ENCODE measurements at places on chromosomes 2 and 18.

GRCh38 chr2:232434091-232434490, 21.9 kb upstream of the ALPI start:
- DNase-seq, result no peak

- no peak for DNase-seq
Measured at GRCh38 chr2:233234264-233234663, 17.2 kb upstream of the ATG16L1 start.

GRCh38 chr2:23649819-23650218, 264.8 kb downstream of the KLHL29 start:
- no peak for DNase-seq

GRCh38 chr2:205835251-205835791, 153.0 kb downstream of the NRP2 start:
- no peak for DNase-seq

DNA sequence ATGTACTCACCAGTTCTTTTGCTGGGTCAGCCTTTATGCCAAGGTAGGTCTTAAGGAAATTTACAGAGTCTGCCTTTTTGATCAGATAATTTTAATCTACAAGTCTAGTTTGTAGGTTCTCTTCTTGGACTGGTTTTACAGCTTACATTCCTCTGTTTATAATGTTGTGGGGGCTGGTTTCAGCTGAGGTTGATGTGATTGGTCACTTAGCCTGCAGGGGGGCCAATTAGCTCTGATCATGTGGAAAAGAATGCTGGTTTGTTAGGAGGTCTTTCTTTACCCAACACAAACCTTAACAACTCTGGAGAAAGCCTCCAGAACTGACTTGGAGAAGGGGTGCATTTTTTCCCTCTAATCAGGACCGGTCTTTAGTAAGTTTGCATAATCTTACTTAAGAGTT, at the start of gene KCNJ13:
Gene KCNJ13 (minus strand): TSS at position 131 of the 400 bp plus-strand sequence. CDS start 5,203 bp downstream, outside the sequence.
- no peak for DNase-seq

DNA sequence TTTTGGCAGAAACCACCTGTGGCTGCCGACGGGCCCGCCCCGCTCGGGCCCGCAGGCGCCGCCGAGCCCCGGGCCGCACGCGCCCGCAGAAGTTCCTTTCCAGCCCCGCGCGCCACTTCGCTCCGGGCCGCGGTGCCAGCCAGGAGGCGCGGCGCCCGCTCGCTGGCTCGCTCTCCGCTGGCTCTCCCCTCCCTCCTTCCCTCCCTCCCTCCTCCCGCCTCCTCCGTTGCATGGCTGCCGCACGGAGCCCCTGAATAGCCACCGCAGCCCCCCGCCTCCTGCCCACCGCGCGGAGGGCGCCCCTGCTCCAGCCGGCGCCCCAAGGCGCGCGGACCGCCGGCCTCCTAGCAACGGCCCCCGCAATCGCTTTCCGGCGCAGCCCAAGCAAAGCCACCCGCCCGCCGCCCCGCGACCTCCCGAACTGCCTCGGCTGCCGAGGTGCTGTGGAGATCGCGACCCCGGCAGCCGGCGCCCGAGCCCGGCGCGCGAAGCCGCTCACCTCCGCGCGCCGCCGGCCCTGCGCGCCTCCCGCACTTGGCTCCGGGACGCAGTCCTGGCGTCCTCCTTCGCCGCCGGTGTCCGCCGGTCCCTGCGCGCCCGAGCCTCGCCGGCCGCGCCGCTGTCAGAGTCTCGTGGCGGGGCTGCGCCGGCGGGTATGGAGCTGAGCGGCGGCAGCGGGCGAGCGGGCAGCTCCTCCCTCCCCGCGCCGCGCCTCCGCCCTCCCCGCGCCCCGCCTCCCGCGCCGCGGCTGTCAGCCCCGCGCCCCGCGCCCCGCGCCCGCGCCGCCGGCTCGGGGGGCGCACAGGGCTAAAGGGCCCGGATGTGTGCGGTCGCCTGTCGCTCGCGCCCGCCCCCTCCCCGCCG, at the start of gene ZBTB7C:
Gene ZBTB7C (minus strand): TSS at position 657 of the 864 bp plus-strand sequence.
- no peak for DNase-seq

DNA sequence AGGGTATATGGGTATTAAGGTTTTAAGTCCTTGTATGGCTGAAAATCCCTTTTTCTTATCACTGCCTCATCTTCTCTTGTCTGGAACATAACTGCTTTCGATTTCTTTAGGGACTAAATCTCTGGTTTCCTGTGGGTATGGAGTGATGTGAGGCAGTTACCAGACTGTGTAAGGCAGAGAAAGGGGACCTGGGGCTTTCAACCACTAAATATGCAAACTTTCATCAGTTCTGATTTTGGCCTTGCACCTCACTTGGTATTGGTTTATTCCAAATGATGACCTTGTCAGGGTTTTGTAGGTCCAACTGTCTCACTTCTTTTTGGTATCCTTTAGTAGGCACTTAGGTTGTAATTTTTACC, 9.3 kb downstream of the MAP4K4 start:
- DNase-seq, result no peak

DNA sequence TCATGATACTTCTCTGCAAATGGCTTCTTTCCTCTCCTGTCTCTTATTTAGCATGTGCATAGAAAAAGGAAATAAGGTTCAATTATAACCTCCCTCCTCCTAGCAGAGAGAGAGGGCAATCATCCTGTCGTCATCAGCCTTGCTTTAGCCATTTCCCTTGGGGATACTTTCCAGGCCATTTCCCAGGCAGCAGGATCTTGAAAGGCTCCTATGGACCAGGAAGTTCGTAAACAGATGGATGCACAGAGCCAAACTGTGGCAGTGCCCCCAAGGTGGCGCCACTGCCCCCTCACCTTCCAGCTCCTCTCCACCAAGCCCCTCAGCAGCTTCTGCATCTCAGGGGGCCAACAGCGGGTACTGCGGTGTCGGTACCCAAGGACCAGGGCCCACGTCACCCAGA, 157.4 kb downstream of the DTNA start:
- no peak for DNase-seq

- no peak for DNase-seq
Measured at GRCh38 chr2:96977631-96978195, 8.7 kb downstream of the FAM178B start.

- DNase-seq, result no peak
Measured at GRCh38 chr2:71711133-71711855, 257.9 kb downstream of the DYSF start.

DNA sequence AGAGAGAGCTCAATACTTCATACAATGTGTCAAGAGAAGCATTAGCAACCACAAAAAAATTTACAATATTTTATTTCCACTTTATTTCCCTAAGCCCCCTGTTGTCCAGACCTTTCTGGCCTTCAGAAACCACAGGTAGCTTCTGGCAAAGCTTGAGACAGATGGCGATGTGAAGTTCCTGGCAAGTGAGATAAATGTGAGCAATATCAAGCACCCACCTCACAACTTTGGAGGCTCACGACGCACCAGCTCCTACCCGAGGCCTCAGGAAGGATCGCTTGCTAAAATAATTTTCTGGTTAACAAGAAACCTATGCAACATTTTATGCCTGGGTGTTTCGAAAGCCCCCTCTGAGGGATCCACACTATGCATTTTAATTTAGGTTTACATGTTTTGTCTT, 158.1 kb upstream of the CHAC2 start:
- no peak for DNase-seq

- DNase-seq, result no peak
Measured at GRCh38 chr2:240711296-240711695, 19.6 kb downstream of the AQP12A start.

GRCh38 chr2:101759162-101759561, 61.7 kb downstream of the MAP4K4 start:
- DNase-seq, result no peak

- DNase-seq, result no peak
Measured at GRCh38 chr2:180416627-180417026, 409.5 kb upstream of the CWC22 start.

- peak; percentile 35 for DNase-seq
Measured at GRCh38 chr2:393711-394696, 106.1 kb upstream of the ALKAL2 start.

GRCh38 chr2:203710226-203710625, 3.8 kb downstream of the CD28 start:
- DNase-seq, result no peak

DNA sequence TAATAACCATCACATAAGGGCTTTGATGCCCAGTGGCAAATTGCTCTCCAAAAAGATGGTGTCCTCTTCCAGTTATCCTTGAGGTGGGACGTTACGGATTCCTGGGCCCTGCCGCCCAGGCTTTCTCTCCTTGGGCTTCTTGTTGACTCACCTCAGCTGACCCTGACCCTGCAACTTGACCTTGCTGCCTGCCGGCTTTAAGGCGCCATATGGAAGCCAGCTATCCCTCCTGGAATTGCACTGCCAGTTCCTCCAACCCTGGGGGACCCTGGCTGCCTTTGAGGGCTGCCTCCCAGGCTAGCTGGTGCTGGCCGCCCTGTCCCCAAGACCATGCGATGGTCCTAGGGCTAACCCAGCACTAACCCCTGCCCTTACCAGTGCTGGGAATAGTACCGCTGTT, 28.3 kb upstream of the B3GNT7 start:
- no peak for DNase-seq

DNA sequence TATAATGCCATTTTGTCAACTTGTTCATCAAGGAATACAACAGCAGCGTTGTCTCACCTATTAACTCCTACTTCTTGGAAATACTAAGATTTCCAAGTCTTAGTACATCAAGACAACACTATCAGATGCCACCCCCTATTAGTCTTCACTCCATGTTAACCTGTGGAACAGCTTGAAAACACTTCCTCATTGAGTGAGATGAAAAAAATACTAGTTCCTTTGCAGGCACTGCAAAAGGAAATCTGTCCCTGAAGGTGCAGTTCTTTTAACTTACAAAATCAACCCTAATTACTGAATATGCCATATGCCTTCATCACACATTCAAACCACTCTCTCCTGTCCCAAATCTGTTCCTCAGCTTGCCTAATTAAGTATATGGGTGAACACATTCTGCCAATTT, 4.0 kb downstream of the CWC22 start:
- no peak for DNase-seq

DNA sequence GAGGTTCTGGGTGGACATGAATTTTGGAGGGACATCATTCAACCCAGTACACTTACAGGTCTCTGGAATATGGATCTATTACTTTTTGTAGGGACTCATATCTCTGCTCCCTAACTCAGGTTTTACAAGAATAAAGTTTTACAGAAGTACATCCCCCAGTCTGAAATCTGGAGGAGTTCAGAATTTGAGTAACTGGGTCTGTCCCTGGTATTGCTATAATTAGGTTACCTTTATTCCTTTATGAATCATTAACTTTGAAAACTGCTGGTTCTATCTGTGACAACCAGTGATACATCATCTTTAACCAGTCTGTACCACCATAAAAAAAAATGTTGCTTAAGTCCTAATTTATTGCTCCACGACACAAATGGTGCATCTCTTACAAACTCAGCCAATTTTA, 59.9 kb downstream of the INSIG2 start:
- no peak for DNase-seq

DNA sequence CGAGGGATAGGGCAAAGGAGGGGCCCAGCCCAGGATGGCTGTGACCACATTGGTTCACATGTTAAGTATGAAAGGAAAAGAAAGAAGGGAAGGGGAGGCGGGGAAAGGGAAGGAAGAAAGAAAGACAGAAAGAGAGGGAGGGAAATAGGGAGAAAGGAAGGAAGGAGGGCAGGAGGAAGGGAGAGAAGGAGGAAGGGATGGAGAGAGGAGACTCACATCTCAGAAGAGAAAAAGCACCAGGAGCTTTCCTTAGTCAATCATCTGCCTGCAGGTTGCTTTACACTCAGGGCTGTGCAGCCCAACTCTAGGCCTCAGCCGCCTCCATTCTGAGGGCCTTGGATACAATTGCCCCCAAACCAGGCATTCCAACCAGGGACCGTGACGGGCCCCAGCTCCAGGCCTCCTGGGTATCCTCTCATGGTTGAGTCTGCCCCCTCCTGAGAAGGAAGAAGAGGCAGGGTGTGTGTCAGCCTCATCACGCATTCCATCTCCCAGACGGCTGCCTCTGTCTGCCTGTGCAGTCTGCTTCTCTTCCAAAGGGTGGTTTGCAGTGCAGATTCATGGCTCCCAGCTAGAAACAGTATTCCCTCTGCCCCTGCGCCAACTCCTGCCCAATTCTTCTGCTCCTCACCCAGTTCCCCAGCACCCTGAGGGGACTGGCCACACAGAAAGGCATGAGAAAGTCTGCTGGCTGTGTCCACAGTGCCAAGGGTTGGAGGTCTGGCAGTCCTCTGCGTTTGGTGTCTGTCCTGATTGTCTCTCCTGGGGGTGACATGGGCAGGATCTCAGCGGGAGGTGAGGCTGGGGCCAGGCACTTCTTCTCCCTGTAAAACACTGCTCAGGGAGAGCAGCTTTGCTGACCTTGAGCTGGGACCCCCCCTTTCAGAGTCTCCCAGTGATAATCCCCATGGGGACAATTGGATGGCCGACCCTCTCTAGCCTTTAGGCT, 163.3 kb downstream of the SMAD7 start:
- DNase-seq, result no peak

- no peak for DNase-seq
Measured at GRCh38 chr2:62999905-63000304, 50.7 kb upstream of the OTX1 start.

GRCh38 chr2:229088966-229089700, 182.0 kb downstream of the PID1 start:
- no peak for DNase-seq

DNA sequence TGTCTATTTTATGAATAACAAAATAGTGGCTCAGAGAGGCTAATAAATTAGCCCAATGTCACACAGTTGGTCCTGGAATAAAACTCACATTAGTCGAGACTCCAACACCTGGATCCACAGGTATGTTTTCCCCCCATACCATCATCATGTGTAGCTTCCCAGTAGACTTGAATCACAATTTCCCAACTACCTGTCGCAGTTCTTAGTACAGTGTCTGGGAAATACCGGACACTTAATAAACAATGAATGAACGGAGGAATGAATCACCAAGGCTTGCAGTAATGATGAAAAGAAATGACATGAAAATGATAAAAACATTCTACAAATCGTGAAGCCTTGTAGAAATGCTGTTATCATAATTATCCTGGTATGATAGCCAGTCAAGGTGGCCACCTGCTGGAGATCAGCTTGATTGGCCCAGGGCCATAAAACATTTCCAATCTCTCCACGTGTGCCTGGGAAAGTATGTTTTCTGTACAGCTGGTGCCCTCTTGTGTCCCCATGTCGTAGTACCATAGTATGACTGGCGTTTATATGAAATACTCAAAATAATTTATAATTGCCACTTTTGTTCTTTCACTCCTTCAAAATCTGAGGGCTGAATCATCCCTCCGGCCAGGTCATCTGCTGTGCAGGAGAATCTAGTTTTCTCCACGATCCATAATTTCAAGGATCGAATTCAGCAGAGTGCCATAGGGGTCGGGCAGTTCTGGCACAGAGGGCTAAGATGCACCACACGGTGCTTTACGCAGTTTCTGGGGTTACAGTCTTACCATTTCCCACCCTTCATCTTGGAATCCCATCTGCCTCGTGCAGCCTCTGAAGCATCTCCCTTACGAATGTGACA, 95.4 kb downstream of the LAMA1 start:
- no peak for DNase-seq
